ENCODE measurements at places on chromosomes 1 and 21.

- DNase-seq, result no peak
These were observed 15.3 kb downstream of the RAB4A start for GRCh38 chr1:229286099-229286766.

GRCh38 chr1:1038694-1039093 lies 18.8 kb downstream of the AGRN start:
- DNase-seq, result no peak

- DNase-seq, result no peak
These were observed 24.0 kb downstream of the IL6R start for GRCh38 chr1:154429118-154429517.

DNA sequence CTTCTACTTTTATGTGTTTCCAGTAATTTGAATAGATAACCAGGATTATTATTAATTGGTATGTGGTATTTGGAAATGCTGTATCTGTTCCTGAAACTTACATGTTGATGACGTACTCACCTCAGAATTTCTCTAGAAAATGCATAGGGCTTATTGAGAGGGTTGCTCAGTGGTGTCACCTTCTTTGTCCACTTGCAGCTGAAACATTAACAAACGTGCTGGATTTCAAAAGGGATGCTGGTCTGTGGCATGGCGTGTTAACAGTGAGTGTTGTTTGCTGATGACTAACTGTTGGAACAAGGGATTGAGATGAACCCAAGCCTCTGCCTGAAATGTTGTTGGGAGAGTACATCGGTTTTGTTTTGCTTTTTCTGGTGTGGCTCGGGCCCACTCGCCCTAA lies 67.9 kb downstream of the S100B start:
- DNase-seq, result no peak

DNA sequence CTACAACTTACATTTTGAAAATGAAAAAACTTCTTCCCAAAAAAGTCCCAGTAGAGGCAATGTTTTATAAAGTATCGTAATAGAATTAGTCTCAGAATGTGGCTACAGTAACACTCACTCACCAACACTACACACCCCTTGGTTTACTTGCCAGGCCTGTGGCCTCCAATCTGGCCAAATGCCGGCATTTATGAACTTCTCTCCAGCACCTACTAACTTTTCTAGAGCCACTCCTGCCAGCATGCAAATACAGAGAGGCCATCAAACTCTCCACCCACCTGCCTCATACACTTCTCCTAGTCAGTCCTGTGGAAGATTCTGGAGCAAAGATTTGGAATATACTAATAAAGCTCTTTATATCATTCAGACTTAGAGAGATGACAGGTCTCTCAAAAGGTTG lies 32.3 kb downstream of the STPG1 start:
- DNase-seq, result no peak

All from NCI-H345 (cell line).